ENCODE measurements at places on chromosomes 3 and 15. TPM values are rescaled to one million over a fixed set of nuclear protein-coding genes. Genes with fewer than 3 reads are reported as not detected.

GRCh38 chr3:118628704-118629341 is 405.8 kb downstream of the IGSF11 start:
- H3K4me1 ChIP-seq: no peaks in the 10 kb centered on the region
- H3K27ac ChIP-seq: no peak overlapping the region
- DNase-seq: no peak
- no peaks in the 10 kb centered on the region for H3K27me3 ChIP-seq
- no peak overlapping the region for H3K4me3 ChIP-seq

- H3K36me3 ChIP-seq: no peaks in the 10 kb centered on the region
- peaks cover 40% of the 10 kb centered on the region for H3K4me1 ChIP-seq
- DNase-seq: no peak
- H3K4me3 ChIP-seq: no peak overlapping the region
- H3K27me3 ChIP-seq: no peaks in the 10 kb centered on the region
Measured at GRCh38 chr3:101381809-101382208, 61.4 kb upstream of the IMPG2 start.

- H3K4me1 ChIP-seq: no peaks in the 10 kb centered on the region
- H3K27ac ChIP-seq: no peak overlapping the region
- H3K4me3 ChIP-seq: no peak overlapping the region
Measured at GRCh38 chr3:151276687-151277042, 1.7 kb downstream of the P2RY14 start.

PATL2 gene
- 1.1 TPM for total RNA-seq

SCAMP2 gene
- 84.5 TPM for total RNA-seq

DNA sequence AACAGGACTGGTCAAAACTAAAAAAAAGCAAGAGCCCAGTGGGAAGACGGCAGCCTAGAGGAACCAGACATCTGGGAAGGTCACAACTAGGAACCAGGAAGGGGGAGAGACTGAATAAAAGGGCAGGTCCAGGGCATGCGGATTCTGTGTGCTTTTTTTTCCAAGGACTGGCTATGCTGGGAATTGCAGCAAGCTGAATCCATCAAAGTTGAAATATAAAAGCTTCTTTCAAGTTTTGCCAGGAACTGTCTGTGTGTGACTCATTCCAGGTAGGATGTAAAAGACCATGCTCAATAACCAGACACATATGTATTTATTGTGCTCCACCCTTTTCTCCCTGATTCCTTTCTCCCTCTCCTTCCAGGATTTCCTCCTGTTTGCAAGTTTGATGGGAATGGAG is 47.9 kb upstream of the CCDC80 start:
- no peaks in the 10 kb centered on the region for H3K36me3 ChIP-seq
- H3K27ac ChIP-seq: peak overlapping the region; percentile 3
- no peak overlapping the region for H3K4me3 ChIP-seq
- no peak for DNase-seq
- H3K27me3 ChIP-seq: no peaks in the 10 kb centered on the region

GLDN gene
- 20.7 TPM for total RNA-seq

DNA sequence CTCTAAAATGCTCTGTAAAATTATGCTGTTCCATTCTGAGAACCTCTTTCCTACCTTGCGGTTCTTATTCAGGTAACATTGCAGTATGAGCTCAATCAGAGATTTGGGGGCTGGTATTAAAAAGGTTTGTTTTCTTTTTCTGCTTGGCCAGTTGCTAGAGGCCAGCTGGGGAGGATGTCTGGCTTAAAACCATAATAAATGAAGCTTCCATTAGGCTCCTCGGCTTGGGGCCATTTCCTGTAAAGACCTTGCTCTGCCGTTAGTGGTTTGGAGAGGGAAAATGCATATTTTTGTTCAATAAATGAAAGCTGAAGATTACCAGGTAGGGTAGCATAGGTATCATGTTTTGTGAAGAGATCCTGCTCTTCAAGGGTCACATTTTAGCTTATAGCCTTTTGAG is 55.2 kb downstream of the MCTP2 start:
- no peaks in the 10 kb centered on the region for H3K27me3 ChIP-seq
- H3K4me1 ChIP-seq: no peaks in the 10 kb centered on the region
- H3K4me3 ChIP-seq: no peak overlapping the region

DNA sequence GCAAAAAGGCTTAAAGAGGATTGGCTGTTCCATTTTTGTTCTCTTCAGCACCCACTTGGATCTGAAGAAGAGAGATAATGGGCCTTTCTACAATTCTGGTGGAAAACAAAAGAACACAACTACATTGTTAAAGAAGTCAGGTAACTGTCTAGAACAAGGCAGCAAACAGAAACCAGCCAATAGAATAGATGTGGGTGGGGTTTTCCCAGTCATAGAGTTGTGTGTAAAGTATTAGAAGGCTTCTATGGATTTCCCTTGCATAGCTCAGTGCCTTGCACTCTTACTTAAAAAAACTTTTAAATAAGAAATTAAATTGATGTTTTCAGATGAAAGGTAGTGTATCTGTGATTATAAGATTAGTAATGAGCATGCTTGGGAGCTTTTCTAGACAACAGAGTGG is 462.7 kb upstream of the ATP11B start:
- H3K27me3 ChIP-seq: no peaks in the 10 kb centered on the region
- no peaks in the 10 kb centered on the region for H3K4me1 ChIP-seq
- no peaks in the 10 kb centered on the region for H3K36me3 ChIP-seq
- H3K4me3 ChIP-seq: no peak overlapping the region

VIPR1 gene
- 48.7 TPM for total RNA-seq

EFHB gene
- 0.41 TPM for total RNA-seq

GRCh38 chr3:95521396-95521795 is 1293.0 kb upstream of the EPHA6 start:
- no peak for DNase-seq
- H3K27ac ChIP-seq: no peak overlapping the region
- no peaks in the 10 kb centered on the region for H3K27me3 ChIP-seq
- H3K36me3 ChIP-seq: no peaks in the 10 kb centered on the region
- no peak overlapping the region for H3K4me3 ChIP-seq

DNA sequence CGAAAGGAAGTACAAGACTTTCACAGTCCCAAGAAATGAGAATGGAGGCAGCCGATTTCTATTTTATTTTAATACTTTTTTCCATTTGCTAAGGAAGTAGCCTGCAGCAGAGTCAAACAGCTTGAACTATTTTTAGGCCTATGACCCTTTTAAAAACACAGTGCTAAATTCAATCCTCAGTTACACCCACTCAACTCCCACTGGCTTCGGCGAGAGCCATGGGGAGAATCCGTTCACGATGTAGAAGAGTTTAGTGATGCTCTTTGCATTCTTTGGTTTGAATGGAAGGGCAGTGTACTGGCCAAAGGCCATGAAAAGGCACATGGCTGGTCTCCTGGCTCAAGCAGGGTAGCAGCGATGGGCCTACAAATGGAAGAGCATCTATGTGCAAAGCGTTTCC is 343.5 kb downstream of the FOXP1 start:
- H3K4me1 ChIP-seq: peaks cover 32% of the 10 kb centered on the region

GRCh38 chr3:176296066-176296597 is 901.1 kb downstream of the TBL1XR1 start:
- peaks cover 23% of the 10 kb centered on the region for H3K4me1 ChIP-seq
- H3K36me3 ChIP-seq: no peaks in the 10 kb centered on the region
- no peak overlapping the region for H3K4me3 ChIP-seq
- peak overlapping the region; percentile 20 for H3K27ac ChIP-seq

Measured in thoracic aorta (tissue), 2 donors.